GOT3 (cell line): ENCODE measurements at places on chromosomes 7 and 10.

- DNase-seq, result peak; percentile 38
Measured at GRCh38 chr10:70549962-70550458, 52.5 kb downstream of the PRF1 start.

DNA sequence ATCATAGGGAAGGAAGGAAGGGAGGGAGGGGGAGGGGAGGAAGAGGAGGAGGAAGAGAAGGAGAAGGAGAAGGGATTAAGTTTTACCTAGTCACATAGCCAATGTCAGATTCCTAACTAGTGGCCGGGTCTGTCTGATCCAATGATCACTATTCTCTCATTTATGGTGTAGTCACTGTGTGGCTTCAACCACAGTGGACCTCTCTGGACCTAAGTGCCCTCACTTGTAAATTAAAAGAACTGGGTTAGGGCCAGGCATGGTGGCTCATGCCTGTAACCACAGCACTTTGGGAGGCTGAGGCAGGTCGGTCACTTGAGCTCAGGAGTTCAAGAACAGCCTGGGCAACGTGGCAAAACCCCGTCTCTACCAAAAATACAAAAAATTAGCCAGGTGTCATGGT, 6.6 kb upstream of the SERPINE1 start:
- DNase-seq, result no peak

- DNase-seq, result no peak
Measured at GRCh38 chr10:21927631-21928353, 75.7 kb downstream of the DNAJC1 start.

- DNase-seq, result no peak
Measured at GRCh38 chr10:93413252-93413689, 68.9 kb downstream of the MYOF start.

GRCh38 chr10:17712717-17713471, 39.1 kb upstream of the TMEM236 start:
- DNase-seq, result no peak

- no peak for DNase-seq
Measured at GRCh38 chr7:129781928-129782817, 170.6 kb downstream of the UBE2H start.

DNA sequence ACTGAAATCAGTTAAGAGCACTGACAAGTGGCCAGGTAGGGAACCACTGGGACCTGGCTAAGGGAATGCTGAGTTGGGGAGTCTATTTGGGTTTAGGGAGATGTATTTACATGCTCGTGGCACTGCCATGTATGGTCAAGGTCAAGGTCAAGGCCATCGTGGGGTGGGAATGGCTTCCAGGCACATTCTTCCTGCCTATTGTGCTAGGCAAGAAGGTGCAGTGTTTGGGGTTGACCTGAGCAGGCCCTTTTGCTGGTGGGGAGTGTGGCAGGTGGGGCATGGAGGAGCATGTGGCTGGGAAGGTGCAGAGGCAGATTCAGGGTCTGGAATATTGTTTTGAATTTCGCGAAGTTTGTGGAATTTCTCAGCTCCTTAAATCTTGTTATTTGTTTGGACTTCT, 17.8 kb downstream of the FAM241B start:
- DNase-seq, result no peak

- no peak for DNase-seq
Measured at GRCh38 chr10:122503012-122503411, 41.7 kb downstream of the HTRA1 start.

GRCh38 chr7:158754746-158755444, 50.3 kb upstream of the NCAPG2 start:
- no peak for DNase-seq

GRCh38 chr10:27607591-27607990, 103.5 kb downstream of the RAB18 start:
- DNase-seq, result no peak
